ENCODE measurements at places on chromosomes 2 and 18. TPM values are rescaled to one million over a fixed set of nuclear protein-coding genes. Genes with fewer than 3 reads are reported as not detected.

The KIAA1328 gene
- 12.5 TPM for total RNA-seq

The PRKAG3 gene
- total RNA-seq, result not detected

The TRIM43 gene
- total RNA-seq, result not detected

DNA sequence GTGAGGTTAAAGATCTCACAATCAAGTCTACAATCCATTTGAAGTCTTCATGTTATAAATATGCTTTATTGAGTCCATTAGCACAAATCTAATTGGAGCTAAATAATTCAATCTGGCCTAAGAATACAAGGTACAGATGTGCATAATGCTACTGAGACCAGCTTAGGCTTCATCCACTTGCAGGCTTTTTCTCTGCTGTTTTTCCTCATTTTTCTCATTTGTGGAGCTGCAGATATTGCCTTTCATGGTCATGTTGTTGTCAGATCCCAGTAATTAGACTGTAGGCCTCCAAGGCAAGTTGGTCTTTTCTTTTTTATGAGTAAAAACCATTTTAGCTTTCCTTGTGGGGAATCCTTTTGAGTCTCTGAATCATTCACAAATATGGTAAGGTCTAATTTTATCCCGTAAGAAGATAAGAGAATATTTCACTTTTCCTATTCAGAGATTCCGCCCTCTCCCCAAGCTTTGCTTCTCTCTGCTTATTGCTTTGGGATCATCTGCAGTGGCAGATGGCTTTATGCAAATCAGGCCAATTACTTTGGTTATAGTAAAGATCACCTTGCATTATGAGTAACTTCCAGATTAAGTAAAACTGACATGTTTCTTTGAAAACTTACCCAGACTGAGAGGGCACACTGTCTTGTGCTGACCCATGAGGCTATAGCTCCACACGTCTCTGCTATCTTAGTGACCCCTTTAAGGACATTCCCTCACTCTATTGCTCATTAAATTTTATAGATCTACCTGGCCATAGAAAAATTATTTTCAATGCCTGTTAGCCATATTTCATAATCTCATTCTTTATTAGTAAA lies 80.9 kb downstream of the MGAT5 start:
- H3K27ac ChIP-seq, result no peak overlapping the region
- H3K4me3 ChIP-seq, result no peak overlapping the region
- DNase-seq, result no peak
- H3K36me3 ChIP-seq, result no peaks in the 10 kb centered on the region
- H3K27me3 ChIP-seq, result no peaks in the 10 kb centered on the region

DNA sequence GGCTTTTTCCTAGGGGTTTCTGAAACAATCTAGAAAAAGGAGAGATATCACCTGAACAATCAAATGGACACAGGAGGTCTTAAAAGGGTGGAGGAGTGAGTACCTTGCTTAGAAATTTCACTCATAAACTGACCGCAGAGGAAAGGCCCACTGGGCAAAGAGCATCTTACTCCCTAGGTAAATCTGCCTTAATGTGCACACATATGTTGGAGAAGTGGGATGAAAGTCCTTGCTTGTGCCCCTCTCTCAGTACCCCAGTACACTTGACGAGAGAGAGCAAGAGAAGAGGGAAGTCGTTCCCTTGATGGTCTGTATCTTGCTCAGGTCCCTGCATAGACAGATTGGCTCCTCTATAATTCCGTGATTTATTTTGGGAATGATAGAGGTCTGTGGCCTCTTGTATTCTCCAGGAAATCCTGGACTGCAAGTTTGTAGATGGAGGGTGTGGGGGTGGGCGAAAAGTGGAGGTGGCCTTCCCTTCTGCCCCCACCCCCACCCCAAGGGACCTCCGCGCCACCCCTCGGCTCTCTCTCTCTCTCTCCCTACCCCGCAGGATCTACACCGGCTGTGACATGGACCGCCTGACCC lies 6.8 kb downstream of the TBR1 start:
- H3K4me1 ChIP-seq, result peaks cover 27% of the 10 kb centered on the region
- DNase-seq, result no peak
- H3K27ac ChIP-seq, result no peak overlapping the region
- H3K4me3 ChIP-seq, result peak overlapping the region; percentile 2
- H3K27me3 ChIP-seq, result peaks cover 97% of the 10 kb centered on the region

- peak overlapping the region; percentile 75 for H3K27ac ChIP-seq
- no peaks in the 10 kb centered on the region for H3K27me3 ChIP-seq
- no peaks in the 10 kb centered on the region for H3K36me3 ChIP-seq
- DNase-seq, result peak; percentile 82
- no peak overlapping the region for H3K4me3 ChIP-seq
Measured at GRCh38 chr2:62293490-62294271, 97.8 kb downstream of the B3GNT2 start.

GRCh38 chr2:9247786-9248185 lies 41.2 kb downstream of the ASAP2 start:
- no peaks in the 10 kb centered on the region for H3K27me3 ChIP-seq
- H3K36me3 ChIP-seq, result no peaks in the 10 kb centered on the region
- H3K27ac ChIP-seq, result no peak overlapping the region
- H3K4me3 ChIP-seq, result no peak overlapping the region
- DNase-seq, result no peak

DNA sequence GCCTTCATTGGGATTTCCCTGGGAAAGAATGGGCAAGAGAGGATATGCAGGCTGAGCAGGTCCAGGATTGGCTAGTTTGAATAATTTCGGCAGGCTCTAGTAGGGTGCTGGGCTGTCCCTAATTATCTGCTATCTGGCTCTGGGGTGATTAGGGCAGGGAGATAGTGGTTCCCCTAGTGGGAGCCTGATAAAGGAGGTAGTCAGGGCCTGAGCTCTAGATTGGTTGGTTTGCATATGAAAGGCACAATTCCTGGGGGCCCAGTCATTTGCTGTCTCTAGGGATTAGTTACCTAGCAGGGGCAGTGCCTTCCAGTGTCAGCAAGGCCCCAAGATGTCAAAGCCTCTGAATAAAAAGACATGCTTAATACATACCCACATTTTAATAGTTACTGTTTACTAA lies 690.1 kb upstream of the KLHL29 start:
- no peak overlapping the region for H3K27ac ChIP-seq
- H3K27me3 ChIP-seq, result no peaks in the 10 kb centered on the region
- H3K4me3 ChIP-seq, result no peak overlapping the region
- no peak for DNase-seq

DNA sequence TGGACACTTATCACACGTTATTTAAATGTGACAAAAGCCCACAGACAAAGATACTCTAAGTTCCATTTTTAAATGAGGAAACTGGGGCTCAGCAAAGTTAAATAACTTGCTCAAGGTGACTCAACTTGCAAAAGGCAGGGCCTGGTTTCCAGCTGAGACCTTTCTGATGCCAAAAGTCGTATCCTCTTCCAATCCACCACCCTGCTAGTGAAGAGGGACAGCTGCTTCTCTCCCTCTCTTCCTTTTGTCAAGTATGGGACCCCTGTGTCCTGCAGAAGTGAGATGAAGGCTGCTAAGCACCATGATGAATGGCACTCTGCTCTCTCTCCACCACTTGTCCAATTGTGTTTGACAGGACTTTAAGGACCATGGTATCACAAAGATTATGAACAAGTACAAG lies 140.9 kb downstream of the DYM start:
- peaks cover 9% of the 10 kb centered on the region for H3K4me1 ChIP-seq
- H3K27ac ChIP-seq, result no peak overlapping the region
- no peak overlapping the region for H3K4me3 ChIP-seq
- no peak for DNase-seq
- H3K27me3 ChIP-seq, result no peaks in the 10 kb centered on the region

DNA sequence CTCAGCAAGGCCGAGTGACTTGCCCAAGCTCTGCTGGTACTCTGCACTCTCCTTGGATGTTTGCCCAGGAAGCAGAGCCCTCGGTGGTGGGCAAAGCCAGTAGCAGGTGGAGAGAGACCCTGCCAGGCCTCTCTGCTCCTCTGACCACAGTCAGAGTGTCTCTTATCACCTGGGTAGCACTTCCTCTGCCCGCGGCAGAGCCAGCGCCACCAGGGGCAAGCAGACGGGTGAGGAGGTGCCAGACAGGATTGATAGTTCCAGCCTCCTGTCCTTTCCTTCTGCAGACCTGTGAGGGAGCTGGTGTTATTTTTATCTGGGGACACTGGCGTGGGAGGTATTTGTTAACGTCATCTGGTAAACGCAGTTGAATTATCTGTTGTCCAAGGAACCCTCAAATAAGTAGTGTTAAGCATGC lies 152.9 kb downstream of the SMAD7 start:
- H3K36me3 ChIP-seq, result no peaks in the 10 kb centered on the region
- peak overlapping the region; percentile 46 for H3K27ac ChIP-seq
- no peaks in the 10 kb centered on the region for H3K27me3 ChIP-seq
- DNase-seq, result peak; percentile 55
- H3K4me3 ChIP-seq, result no peak overlapping the region

- no peak overlapping the region for H3K27ac ChIP-seq
- no peaks in the 10 kb centered on the region for H3K27me3 ChIP-seq
- peaks cover 5% of the 10 kb centered on the region for H3K36me3 ChIP-seq
- peaks cover 27% of the 10 kb centered on the region for H3K4me1 ChIP-seq
Measured at GRCh38 chr18:74679006-74679678, 81.5 kb downstream of the ZNF407 start.

GRCh38 chr18:9619545-9619944 lies 5.2 kb upstream of the PPP4R1 start:
- no peak for DNase-seq
- no peaks in the 10 kb centered on the region for H3K36me3 ChIP-seq
- no peaks in the 10 kb centered on the region for H3K4me1 ChIP-seq
- no peaks in the 10 kb centered on the region for H3K27me3 ChIP-seq
- no peak overlapping the region for H3K27ac ChIP-seq
- no peak overlapping the region for H3K4me3 ChIP-seq

DNA sequence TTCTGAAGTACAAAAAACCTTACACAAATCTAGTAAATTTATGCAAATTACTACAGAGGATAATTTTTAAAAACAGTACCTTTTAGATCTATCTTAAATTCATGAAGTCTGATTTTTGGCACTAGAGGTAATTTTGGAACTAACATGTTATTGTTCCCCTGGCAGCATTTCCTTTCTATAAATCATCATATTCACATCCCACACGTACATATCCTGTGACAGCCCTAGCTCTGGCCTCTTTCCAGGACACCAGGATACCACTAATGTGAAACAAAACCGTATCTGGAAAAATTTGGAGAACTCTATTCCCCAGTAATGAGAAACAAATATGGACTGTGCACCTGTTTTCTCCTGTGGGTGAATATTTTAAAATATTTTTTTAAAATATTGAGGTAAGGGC lies 14.0 kb upstream of the BIRC6 start:
- H3K4me3 ChIP-seq, result no peak overlapping the region
- no peak overlapping the region for H3K27ac ChIP-seq
- H3K4me1 ChIP-seq, result no peaks in the 10 kb centered on the region
- no peaks in the 10 kb centered on the region for H3K27me3 ChIP-seq

DNA sequence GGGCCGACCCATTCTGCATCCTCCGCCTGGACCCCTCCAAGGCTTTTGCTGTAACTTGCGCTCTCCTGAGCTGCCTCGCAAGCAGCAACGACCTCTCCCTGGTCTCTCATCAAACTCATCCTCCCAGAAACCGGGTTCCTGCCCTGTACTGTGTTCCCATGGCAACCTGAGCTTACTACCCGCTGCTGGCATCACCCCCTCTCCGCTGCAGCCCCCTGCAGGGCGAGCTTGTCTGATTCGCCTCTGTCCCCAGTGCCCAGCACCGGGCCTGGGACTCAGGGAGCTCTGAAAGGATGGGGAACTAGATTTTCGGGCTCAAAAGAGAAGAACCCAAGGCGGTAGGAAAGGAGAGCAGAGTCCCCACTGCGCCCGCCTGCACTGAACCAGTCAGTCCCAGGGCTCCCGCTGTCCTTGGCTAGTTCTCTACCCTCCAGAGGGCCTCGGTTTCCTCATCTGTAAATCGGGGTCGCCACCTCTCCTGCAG lies 463 bp downstream of the HS1BP3 start:
- no peak for DNase-seq
- peaks cover 46% of the 10 kb centered on the region for H3K4me1 ChIP-seq
- H3K4me3 ChIP-seq, result peak overlapping the region; percentile 64
- no peaks in the 10 kb centered on the region for H3K27me3 ChIP-seq
- peak overlapping the region; percentile 90 for H3K27ac ChIP-seq
- no peaks in the 10 kb centered on the region for H3K36me3 ChIP-seq

DNA sequence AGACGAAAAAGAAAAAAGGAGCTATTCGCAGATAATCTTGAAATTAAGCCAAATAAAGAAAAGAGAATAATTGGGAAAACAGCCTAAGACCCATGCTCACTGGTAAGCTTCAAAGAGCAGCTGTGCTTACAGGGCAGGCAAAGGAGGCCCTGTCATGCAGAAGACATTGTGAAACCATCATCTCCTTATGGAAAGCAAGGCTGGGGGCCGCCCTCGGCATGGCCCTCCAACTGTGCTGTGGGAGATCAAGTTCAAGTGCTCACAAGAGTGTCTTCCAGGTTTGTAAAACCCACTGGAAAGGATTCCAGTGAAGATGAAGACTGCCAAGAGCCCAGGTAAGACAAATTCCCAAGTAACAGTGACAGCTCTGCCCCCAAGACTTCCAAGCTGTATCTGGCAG lies 32.2 kb downstream of the ACVR1 start:
- H3K4me3 ChIP-seq, result no peak overlapping the region
- H3K4me1 ChIP-seq, result peaks cover 18% of the 10 kb centered on the region
- no peaks in the 10 kb centered on the region for H3K36me3 ChIP-seq
- no peak for DNase-seq
- no peak overlapping the region for H3K27ac ChIP-seq

DNA sequence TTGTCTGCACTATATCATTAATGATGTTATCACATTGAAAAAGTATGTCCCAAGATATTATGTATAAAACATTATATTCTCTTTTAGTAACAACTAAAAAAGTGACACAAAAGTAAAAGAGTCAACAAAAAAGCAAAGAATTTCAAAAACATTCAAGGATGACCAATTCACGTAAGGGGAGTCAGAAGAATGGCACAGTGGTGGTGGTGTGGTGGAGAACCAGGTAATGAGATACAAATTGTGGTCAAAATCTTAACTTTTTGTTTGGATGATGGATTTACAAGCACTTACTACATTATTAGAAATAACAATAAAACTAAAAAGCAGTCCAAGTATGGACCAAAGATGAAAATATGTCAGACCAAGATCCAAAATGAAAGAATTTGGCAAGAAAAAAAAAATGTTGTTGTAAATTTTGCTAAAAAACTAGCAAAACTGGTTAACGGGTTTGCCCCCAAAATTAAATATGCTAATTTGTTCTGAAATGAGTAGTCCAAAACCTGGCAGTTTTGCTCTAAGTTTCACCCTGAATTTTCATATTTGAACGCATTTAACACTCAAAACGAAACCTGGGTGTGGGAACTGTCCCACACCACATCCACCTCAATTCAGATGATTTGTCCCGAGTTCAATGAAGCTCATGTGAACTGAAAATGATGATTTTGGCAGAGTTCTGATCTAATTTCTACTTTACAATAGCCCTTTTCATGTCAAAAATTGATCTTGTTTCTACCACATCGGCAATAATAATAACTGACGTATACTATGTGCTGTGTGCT lies 135.8 kb downstream of the IKZF2 start:
- no peak overlapping the region for H3K27ac ChIP-seq
- no peaks in the 10 kb centered on the region for H3K36me3 ChIP-seq
- H3K4me1 ChIP-seq, result no peaks in the 10 kb centered on the region
- DNase-seq, result no peak

Data from sigmoid colon (tissue), 7 donors.